Hematopoietic multipotent progenitor cell treated with erythropoietin and hydrocortisone succinate and interleukin-3 and kit ligand, for 4 days (in vitro differentiated cells): ENCODE measurements at places on chromosomes 7 and 10.
A peak's percentile ranks its signal among the peaks of the same experiment; 100 is the strongest.

- no peak for DNase-seq
Measured at GRCh38 chr7:114934086-114934485, 12.2 kb downstream of the MDFIC start.

DNA sequence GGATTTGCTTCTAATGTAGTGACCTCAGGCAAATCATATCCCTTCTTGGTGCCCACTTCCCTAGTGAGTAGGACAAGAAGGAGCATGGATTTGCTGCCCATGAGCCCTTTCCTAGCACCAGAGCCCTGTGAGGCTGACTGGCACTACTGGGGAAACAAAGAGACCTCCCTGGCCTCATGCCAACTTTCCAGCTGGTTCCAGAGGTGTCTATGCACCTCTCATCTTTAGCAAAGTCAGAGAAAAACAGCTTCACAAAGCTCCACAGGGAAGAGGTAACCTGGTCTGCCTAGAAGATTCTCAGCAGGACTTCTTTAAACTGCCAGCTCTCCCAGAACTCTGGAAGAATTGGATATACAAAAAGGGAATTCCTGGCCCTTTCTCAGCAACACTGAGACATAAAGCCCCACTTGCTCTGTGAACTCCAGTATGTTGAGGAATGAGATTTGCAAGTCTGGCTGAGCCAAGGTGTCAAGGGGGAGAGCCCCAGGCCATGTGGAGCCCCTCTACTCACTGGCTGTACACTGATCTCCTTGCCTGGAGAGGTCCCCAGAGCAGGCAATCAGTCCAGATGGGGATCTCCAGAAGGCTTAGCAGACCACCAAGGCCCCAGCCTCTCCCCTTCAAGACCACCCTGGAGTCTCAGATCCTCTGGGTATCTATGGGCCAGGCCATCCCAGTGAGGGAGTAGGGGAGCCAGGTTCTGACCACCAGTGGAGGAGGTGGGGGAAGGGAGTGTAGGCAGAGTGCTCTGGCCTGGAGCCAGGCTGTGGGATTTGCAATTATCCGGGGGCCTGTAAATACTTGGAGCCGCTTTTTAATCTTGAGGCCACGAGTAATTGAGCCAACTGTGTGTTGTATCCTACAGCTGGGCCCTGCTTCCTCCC lies 24.4 kb upstream of the RBM20 start:
- DNase-seq: no peak

DNA sequence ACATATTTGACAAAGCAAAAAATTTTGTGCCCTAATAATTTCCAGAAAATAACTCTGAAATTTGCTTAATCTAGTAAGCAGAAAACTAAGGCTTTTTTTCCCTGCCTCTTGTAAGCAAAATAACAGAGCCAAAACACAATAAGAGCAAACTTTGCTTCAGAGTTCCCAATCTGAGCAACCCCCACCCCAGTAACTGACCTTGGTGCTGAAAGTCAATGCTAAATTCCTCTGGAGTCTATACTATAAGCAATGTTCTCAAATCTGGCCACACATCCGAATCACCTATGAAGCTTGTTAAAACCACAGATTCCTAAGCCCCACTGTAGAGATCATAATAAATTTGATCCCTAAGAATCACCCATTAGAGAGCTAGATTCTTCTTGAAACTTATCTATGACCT lies 150.5 kb downstream of the ELAPOR2 start:
- DNase-seq: peak; percentile 46

GRCh38 chr10:48638739-48639527 lies 34.1 kb upstream of the ARHGAP22 start:
- DNase-seq: no peak

- no peak for DNase-seq
Measured at GRCh38 chr7:44162785-44163395, 21.8 kb upstream of the MYL7 start.

DNA sequence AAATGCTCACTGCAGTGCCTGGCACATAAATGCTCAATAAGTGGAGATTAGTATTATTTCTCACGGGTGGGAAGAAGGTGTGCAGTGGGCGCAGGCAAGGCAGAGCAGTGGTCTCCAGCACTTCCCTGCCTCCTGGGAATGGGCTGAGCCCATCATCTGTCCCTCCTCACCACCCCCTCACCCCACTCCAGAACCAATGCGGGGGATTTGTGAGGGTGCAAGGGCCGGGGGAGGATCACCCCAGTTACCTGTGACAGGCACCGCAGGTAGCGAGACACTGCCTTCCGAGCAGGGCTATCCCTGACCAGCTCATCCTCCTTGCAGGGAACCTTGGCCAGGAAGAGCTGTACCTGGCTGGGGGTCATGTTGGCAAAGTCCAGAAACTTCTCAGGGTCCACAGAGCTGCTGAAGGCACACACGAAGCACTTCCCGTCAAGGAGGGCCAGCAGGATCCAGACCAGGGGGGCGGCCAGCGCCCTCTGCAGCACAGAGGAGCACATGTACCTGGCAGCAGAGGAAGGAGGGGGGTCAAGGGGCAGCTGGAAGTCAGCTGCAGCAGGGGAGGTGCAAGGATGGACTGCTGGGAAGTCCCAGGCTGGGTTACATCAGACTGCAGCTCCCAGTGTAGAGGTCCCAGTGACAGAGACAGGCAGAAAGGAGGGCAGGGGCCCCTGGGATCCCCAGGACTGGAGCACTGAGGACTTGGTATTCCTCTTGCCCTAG lies 2.8 kb downstream of the CALHM3 start:
- DNase-seq: peak; percentile 54

- no peak for DNase-seq
Measured at GRCh38 chr10:5013385-5013784, 9.7 kb upstream of the AKR1C2 start.

- no peak for DNase-seq
Measured at GRCh38 chr7:142356166-142356565, 98.3 kb upstream of the PRSS58 start.

- no peak for DNase-seq
Measured at GRCh38 chr10:21355591-21356011, 169.9 kb downstream of the SKIDA1 start.

- no peak for DNase-seq
Measured at GRCh38 chr10:107450056-107450455, 285.6 kb upstream of the SORCS1 start.

GRCh38 chr10:122487174-122487765 lies 25.9 kb downstream of the HTRA1 start:
- no peak for DNase-seq

GRCh38 chr7:159127691-159128642 lies 16.7 kb downstream of the VIPR2 start:
- no peak for DNase-seq

DNA sequence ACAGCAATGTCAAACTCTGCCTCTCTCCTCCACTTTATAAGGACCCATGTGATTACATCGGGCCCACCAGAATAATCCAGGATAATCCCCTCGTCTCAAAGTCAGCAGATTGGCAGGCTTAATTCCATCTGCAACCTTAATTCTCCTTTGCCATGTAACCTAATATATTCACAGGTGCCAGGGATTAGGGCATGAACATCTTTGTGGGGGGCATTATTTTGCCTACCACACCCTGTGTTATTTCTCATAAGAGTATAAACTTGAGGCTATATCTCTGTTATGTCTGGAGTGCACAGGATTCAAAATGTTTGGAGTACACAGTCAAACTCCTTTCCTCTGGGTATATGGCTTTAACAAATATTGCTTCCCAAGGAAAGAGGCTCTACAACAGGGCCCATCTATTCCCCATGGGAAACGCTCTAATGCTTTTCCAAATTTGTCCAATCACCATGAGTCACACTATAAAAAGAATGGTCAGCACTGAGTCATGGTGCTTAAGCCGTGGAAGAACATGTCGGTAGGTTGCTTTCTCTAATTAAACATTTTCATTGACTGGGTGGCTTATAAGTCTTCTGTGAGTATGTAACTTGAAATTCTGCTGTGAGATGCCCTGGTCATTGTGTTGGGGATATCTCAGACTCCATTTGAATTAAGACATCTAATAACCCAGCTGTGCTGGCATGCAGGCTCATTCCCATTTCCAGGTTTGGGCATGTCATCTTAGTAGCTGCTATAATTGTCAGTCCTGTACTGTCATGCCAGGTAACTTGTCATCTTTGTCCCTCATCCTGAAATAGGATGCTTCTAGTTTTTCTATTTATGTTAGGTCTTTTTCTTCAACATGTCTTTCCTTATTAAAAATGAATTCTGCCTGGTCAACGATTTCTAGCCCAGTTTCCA lies 11.5 kb upstream of the AKR1B10 start:
- no peak for DNase-seq

- DNase-seq: no peak
Measured at GRCh38 chr10:91589015-91589657, 43.7 kb downstream of the PPP1R3C start.

DNA sequence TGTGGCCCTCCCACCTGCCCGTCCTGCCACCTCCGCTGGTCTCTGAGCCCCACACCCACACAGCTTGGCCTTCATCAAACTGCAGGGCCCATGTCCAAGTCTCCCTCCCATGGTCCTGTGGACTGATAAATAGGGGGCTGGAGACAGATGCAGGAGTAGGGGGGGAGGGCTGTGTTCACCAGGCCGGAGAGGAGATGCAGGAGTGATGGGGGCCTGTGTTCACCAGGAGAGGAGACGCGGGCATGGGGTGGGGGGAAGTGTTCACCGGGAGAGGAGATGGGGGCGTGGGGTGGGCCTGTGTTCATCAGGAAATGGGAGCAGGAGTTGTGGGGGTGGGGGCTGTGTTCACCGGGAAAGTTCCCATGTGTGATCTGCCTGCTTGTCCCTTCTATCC lies 37.0 kb downstream of the JAKMIP3 start:
- no peak for DNase-seq

DNA sequence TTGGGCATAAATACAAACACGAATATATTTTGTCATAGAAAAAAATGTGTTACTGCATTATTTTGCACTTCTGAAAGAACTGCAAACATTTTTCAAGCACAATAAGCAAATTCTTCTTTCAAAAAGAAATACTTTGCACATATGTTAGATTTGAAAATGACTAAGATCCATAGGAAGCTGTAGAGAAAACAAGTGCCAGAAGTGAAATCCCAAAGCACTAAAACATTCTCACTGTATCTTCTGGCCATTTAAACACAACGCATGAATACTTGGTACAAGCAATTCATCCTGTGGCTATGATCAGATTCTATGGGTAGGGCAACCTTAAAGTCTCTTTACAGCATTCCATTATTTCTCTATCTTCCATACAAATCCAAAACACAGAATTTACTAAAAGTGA lies 225.4 kb upstream of the IMMP2L start:
- DNase-seq: no peak

- DNase-seq: no peak
Measured at GRCh38 chr10:86716466-86716865, 40.0 kb upstream of the BMPR1A start.

DNA sequence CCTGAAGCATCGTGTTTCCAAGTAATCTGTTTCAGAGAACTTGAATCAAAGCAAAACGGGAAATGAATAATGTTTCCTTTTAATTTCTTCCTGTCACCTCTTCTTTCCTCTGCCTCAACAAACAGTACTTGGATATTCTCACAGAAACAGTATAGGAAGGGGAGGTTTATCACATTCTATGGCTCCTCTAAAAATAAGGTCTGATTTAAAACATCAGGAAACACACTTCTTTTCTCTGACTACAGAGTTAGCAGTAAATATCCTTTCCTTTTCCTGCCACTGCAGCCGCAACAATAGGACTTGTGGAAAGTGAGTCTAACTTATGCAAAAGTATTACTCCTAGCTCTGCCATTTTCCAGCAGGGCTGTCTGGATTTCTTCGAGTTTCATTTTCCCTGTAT lies 62.3 kb downstream of the CH25H start:
- no peak for DNase-seq

DNA sequence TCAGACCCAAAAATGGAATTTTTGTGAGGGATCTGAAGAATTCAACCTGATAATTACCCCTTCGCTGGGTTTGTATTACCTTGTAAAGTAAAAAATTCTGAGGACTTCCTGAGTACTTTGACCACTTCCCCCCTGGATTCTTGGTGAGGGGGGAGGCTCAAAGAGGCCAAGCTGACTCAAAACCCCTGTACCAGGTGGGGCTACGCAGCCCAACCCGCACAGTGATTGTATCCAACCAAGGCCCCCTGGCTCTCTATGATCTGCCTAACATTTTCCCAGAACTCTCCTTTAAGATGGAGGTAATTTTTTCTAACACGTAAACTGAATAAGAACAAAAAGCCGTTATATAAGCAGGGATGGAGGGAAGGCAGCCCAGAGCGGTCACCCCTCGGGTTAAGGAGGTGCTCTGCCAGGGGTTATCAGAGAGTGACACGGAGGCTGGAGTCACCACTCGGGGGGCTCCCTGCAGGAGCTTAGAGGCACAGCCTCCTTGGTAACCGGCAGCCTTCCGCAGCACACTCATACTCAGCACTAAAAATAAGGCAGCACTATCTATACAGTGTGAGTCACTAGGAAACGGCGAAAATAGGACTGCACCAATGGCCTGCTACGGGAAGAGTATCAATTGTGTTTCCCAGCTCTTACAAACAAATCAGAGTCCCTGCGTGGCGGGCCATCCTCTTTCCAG lies 255.4 kb downstream of the ELMO1 start:
- DNase-seq: no peak

DNA sequence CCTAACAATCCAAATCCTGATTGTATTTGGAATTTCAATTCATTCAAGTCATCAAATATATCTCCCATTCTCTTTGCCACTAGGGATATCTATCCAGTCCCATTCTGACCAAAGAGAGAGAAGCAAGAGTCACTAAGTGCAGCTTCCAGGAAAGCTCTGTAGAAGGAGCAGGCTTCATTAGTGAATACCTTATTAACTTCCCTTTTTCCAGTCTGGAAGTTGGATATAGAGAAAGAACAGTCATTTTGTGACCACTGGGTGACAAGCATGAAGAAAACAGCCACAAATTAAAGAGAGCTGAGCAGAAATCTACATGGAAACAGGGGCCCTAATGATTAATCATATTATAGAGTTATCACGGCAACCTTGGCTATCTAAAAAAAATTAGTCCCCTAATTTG lies 190.7 kb upstream of the ADO start:
- no peak for DNase-seq

DNA sequence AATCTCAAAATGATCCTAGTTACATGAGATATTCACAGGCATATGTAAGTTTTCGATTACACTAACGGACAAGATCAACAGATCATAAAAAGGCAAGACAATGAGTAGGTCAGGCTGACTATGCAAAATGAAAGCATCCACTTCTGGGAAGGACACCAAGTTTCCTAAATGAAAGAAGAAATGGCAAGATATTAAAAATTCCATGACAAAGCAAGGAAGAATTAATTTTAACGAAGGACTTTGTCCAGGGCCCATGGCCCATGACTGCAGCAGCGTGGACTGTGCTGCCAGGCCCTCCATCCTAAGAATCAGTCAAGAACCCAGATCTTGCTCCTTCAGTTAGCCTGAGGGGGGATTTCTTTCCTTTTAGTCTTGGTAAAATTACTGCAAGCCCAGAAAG lies 182.4 kb upstream of the FRMD4A start:
- DNase-seq: no peak

DNA sequence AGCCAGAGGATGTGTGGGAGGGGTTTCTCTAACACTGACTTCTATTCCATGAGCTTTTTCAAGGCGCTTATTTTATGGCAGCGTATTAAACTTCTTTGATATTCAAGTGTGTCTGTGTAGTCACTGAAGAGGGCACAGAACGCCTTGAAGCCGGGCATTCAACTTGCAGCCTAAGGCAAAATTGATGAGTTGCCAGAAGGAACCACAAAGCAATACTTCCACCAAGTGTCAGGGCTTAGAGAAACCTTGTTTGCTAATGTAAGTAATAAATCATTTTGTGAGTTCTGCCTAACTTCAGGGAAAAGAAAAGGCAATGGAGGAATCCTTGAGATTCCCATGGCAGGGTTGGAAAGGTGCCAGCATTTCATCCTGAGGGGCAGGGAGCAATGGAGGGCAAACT lies 163.8 kb downstream of the LCOR start:
- peak; percentile 23 for DNase-seq
